Left renal pelvis (tissue), 4 donors: ENCODE measurements at places on chromosomes 13 and 19. TPM values are rescaled to one million over a fixed set of nuclear protein-coding genes. Genes with fewer than 3 reads are reported as not detected.

- no peak for DNase-seq
Measured at GRCh38 chr19:3462991-3463713, 17.2 kb downstream of the SMIM24 start.

DNA sequence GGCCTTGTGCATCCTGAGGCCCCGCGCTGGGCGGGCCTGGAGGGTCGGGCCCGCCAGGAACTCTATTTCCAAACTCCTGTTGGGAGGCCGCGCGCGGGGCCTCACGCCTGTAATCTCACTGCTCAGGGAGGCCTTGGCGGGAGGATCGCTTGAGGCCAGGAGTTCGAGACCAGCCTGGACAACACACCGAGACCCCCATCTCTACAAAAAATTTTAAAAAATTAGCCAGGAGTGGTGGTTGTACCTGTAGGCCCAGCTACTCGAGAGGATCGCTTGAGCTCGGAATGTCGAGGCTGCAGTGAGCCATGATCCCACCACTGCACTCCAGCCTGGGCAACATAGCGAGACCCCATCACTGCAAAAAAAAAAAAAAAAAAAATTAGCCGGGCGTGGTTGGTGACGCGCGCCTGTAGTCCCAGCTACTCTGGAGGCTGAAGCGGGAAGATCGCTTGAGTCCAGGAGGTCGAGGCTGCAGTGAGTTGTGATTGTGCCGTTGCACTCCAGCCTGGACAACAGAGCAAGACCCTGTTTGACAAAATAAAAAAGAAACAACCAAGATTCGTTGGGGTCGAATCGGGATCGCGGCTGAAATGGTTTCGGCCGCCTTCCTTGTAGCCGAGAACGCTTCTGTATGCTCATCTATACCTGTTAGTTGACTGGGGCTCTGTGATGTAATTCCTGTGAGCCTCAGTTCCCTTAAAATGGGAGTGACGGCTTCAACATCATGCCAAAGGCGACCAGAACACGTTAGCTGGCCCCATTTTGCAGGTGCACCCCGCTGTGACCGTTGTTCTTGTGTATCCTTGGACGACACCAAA, 636 bp downstream of the SF3A2 start:
- no peak for DNase-seq

GRCh38 chr13:113407531-113408393, 43.8 kb upstream of the GRTP1 start:
- no peak for DNase-seq

DNA sequence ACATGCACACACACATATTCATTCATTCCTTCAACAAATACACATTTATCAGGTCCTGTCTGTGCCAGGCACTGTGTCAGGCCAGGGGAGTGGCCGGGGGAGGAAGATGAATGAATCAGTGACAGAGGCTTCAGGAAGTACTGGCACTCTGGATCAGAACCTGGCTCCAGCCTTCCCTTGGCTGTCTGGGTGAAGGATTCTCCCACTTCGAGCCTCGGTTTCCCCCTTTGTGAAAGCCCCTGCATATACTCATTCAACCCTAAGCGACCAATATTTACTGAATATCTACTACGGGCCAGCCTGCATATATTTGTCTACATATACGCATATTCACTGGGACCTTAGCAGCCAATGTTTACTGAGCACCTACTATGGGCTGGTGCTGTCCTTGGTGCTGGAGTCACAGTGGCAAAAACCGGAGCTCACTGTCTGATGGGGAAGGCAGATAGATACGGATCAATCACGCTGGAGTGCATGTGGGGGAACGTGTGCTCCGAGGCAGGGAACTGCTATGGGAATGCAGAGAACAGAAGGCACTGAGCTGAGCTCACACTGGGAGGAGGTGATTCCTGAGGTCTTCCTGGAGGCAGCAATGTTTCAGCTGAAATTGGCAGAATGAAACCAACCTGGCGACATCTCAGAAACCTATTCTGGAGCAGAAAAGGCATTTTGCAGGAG, 636 bp upstream of the ZNF579 start:
- no peak for DNase-seq

DNA sequence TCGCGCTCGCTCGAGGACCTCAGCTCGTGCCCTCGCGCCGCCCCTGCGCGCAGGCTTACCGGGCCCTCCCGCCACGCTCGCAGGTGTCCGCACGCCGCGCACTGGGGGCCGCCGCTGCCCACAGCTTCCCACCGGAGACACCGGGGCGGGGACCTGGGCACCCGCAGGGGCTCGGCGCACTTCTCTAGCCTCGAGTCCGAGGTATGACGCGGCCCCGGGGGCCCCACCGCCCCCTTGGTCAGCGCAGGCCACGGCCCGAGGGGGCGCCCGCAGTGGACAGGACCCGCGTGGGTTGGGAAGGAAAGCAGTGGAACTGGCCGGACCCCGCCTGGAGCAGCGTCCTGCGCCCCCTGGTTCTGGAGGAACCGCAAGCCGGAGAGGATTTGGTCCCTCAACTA, 2.1 kb upstream of the GRWD1 start:
- DNase-seq = no peak

DNA sequence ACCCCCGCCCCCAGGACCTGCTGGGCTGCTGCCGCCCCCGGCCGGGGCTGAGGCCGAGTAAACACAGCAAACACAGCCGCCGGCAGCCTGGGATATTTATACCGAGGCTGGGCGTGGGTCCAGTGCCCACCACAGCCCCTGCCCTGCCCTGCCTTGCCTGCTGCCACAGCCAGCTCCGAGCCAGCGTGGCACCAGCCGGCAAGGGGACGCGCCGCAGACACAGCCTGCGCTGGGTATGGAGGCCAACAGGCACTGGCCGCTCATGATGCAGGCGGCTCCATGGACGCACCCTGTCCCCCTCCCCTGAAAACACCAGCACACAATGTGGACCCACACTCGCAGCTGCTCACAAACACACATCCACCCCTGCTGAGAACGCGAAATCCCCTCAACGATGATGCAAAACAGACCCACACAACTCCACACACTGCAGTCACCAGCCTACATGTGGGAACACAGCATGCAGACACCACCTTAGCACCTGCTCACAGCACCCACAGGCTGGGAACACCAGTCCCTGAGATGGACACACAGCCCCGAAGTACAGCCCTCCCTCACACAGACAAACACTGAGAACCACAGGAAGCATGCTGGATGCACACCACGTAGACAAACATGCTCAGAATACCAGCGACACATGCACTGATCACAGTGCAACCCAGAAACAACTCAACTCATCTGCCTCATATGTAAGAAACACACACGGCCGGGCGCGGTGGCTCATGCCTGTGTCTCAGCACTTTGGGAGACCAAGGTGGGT, 16.2 kb downstream of the CCDC97 start:
- DNase-seq = no peak

DNA sequence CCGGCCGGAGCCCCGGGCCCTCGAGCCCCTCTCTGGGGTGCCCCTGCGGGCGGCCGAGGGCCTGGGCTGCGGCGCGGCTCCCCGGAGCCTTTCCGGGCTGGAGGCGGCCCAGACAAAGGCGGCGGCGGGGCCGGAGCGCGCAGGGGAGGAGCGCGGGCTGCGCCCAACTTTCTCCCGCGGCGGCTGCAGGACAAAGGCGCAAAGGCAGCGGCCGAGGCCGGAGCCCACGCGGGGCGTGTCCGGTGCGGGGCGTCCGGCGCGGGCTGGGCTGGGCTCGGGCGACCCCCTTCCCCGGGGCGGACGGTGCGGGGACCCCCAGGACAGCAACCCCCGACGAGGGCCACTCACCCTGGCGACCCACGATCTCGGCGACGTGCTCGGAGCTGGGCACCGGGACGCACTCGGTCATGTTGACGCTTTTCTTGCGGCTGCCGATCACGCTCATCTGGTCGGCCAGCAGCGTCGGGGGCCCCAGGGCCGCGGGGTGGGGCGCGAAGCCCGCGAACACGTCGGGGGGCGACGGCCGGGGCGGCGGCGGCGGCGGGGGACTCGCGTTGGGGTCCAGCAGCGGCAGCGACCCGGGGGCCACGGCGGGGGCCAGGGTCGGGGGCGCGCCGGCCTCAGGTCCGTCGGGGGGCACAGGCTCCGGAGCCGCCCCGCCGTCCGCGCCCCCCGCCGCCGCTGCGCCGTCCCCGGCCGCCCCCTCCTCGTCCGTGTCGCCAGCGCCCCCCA, 843 bp downstream of the MEX3D start:
- no peak for DNase-seq

The SIGLEC12 gene
- 0.14 TPM for polyA plus RNA-seq

DNA sequence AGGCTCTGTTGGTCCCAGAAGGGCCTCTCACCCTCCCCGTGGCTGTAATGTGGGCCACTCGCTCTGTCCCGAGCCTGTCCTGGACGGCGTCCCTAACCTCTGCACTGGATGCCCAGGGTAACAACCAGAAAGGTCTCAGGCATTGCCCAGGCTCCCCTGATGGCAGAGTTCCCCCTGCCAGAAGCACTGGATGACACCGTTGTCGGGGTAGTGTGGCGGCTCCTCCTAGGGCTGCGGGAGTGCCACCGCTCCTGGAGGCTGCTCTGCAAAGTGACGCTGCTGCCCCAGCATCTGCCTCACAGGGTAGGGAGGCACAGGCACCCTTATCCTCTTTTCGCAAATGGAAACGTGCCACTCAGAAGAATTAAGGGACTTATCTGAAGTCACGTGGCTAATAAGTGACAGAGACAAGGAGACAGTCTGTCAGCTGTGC, 32.0 kb downstream of the MPHOSPH8 start:
- DNase-seq = no peak

- DNase-seq = peak; percentile 12
Measured at GRCh38 chr13:101417043-101417406, 717 bp upstream of the NALCN start.

DNA sequence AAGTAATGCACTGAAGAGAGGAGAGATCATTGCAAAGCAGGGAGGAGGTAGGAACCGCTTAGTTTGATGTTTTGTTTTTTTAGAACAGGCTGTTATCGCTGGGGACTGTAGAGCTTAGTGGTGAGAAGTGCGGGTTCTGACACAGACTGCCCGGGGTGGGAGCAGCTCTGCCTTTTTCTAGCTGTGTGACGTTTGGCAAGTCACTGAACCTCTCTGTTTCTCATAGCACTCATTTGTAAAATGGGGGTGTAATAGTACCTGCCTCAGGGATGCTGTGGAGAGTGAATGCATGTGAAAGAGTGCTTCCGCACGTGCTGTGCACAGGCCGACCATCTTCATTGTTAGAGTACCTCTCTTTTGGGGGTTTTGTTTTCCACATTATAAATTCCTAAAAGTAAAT, 19.3 kb downstream of the PRAM1 start:
- DNase-seq = no peak
